Hypothalamus (tissue), 51 donors: ENCODE measurements at places on chromosomes 16 and 17.

DNA sequence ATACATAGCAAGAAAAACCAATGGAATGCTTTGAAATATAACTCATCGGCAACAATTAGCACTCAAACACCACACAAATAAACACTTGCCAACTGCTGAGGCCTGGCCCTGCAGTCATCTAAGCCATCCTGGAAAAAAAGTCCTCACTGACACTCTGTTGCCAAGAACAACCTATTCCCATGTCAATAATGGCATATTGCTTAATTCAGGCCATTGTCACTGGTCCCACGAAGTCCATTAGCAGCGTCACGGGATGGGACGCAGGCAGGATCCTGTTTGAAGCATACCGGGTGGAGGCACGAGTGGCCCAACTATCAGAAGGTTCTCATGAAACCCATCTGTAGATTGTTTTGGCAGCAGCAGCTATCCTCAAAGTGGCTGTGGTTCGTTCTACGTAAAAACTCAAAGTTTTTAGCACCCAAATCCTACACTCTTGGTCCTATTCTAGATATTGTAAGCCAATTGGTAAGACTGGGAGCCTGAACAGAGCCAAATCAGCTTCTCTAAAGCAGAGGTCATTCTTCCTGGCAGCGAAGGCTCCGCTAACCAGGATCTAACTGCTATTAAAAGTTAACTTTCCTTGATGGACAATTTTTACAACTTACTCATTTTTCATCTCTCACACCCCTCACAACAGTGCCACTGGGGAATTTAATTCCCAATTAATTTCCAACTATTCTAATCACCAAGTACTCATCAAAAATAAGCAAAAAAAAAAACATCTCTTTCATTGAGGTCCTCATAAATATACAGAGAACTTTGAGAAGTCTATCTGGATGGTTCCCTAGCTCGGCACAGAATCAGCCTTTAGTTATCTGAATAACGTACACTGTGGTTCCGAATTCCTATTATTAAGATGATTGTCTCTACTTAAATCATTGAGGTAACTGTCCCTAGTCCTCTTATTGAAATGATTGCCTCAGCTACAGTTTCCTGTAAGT, 91.5 kb downstream of the ZFHX3 start:
- DNase-seq, result no peak

- no peak for DNase-seq
Observed at GRCh38 chr17:74697515-74697914, 15.2 kb downstream of the CD300LF start.

DNA sequence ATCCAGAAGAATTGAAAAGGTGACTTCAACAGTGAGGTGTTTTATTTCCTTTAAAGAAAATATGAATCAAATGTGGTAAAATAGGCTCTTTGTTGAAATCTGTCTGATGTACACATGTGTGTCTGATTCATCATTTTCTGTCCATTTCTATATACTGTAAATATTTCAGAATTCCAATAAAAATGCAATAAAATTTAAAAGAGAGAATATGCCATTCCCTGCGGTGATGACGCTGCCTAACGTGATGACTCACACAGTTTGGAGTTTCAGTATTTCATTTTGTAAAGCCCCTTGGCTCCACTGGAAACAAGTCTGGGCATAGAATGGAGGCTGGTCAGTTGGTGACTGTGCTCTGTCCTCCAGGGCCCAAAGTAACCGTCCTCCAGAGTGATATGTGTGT, 482.5 kb upstream of the CDH5 start:
- no peak for DNase-seq

- no peak for DNase-seq
Observed at GRCh38 chr17:44581868-44582267, 24.6 kb downstream of the FZD2 start.

DNA sequence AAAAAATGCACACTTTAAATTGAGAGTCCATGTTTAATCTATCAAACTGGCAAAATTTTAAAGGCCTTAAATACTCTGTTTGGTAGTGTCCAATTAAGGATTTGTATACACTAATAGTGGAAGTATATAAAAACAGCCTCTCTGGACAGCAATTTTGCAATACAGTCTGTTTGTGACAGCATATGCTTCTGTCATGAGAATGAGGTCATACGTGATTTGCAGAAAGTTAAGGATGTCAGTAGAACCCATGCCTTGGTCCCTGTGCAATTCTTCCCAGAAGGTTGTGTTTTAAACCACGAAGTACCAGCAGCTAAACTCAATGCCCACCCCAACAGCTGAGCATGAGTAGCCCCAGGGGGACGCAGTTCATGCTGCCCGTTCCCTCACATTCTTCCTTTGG, 78.4 kb downstream of the AIPL1 start:
- no peak for DNase-seq

- DNase-seq, result no peak
Observed at GRCh38 chr16:19515757-19516156, 6.1 kb downstream of the GDE1 start.
